OCI-M1 (cell line): ENCODE measurements at places on chromosomes 11 and 22.

DNA sequence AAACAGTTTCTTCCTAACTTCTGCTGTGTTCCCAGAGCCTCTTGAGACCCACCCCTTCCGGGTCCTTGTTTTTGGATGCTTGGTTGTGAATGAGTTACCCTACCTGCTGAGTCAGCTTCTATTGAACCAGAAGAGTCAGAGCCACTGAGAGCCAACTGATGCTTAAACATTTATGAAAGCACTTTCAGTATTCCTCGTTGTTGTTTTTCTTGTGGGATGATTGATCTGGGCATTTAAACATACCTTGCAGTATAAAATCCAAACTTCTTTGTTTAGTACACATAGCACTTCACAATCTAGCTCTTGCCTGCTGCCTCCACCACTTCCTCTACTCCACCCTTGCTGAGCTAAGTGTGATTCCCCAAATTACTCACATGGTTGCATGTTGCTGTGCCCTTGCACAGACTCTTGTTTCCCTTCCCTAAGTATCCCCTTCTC is 5.5 kb downstream of the PRSS23 start:
- peak; percentile 83 for DNase-seq

- DNase-seq: no peak
Measured at GRCh38 chr11:47564933-47565339, 463 bp upstream of the PTPMT1 start.

DNA sequence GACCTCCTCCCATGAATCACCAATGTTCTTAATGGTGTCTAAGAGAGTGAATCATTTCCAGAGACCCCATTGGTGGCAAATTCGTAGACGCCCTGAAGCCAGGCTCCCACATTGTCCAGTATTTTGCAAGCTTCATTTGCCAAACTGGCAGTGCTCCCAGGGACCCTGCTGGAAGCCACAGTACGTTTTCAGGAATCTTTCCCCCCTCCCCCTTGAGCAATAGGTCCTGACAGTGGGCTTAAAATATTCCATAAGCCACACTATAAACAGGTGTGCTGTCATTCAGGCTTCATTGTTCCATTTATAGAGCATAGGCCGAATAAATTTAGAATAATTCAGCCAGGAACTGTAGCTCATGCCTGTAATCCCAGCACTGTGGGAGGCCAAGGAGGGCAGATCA is 125.3 kb downstream of the MORC2 start:
- DNase-seq: no peak

DNA sequence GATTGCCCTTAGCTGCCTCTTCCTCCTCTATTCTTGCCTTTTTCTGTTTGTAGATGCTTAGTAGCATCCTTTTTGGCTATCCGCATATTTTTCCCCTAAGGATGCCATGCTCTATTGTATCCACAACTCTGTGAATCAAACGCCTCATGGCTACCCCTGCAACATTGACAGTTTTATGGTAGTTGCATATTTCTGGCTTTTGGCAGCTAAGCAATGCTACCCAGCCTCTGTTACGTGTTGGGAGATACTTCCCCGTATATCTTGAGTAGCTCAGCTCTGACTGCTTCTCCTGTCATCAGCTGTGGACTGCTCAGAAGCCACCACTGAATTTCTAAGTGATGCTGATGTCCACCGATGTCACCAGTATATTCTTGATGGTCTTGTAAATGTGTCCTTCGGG is 15.1 kb upstream of the SLC3A2 start:
- no peak for DNase-seq

- no peak for DNase-seq
Measured at GRCh38 chr11:95102733-95103132, 13.1 kb downstream of the ENDOD1 start.

DNA sequence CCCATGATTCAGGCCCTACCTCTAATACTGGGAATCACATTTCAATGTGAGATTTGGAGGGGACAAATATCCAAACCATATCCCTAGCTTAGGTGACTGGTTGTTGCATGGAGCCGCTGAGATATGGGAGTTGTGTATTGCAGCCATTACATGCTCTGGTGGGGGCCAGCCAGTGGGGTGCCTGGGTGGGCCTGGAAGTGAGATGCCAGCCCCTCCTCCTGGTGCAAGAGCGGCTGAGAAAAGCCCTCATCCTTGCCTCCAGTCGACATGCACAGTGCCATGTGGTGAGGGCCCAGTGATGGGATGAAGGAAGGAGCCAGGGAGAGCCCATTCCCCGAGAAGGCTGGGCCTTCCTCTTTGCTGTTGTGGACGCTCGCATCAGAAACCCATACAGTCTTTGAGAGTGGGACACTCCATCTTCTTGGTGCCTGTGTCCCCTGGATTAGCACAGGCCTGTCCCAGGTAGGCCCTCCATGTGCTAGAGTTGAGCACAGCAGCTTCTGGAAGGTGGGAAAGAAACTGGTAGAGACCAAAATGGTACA is 1043.0 kb downstream of the TBC1D22A start:
- no peak for DNase-seq

DNA sequence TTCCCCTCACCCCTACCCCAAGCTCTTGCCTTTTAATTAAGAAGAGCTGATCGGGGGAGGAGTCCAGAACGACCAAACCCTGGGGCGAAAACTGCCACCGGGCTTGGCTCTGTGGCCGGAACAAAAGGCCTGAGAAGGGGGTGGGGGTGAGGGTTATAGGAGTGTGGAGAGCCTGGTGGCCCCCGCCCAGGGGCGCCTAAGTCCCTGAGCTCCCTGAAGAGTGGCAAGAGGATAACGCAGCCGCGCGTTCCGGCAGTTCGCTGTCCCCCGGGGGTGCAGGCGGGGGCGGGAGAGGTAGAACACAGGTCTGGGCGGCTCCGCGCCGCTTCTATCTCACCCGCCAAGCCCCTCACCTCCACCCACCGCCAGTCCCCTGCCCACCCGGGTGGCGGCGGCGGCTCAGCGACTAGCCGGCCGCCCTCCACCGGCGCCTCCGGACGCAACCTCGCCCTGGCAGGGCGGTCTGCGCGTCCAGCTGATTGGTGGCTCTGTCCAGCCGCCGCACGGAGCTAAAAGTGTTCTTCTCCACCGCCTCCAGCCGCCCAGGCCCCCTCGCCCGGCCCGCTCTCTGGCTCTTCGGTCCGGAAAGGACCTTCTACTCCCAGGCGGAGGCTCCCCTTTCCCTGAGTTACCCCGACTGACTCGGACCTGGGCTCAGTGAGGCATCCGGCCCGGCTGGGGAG is 18.7 kb upstream of the BDNF start:
- no peak for DNase-seq

DNA sequence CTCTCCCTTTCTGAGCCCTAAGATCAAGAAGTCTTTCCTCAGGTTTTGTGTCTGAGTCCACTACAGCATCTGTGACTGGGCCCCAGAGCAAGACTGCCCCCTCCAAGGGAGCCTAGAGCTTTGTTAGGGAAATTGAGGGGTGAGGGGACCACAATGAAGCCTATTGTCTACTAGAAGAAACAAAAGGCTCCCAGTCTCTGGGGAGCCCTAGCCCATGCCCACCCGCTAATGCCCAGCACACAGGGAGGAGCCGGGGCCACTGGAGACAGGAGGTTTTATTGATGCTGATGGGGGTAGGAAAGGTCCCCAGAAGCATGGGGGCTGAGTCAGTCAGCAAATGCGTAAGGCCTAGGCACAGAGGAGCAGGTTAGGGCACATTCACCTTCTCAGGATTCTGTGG is 14.0 kb downstream of the RHOG start:
- no peak for DNase-seq

DNA sequence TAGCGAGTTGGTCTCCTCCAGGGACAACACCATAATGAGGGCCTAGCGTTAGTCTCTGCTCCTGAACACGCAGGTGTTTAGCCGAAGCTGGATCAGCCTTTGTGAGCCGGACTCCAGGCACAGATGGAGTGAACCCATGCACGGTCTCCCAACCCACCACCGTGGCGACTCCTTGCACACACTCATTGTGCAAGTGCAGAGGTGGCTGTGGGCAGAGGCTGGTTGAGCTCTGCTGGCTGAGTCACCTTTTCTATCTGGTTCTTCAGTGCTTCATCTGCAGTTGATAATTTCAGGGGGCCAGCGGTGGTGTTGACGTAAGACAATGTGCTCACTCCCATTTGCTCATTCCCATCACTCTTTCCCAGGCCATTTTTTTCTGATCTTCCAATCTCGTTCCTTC is 72.1 kb upstream of the SLC22A12 start:
- DNase-seq: no peak

GRCh38 chr11:783581-784015 is 6.3 kb downstream of the CEND1 start:
- DNase-seq: peak; percentile 70

DNA sequence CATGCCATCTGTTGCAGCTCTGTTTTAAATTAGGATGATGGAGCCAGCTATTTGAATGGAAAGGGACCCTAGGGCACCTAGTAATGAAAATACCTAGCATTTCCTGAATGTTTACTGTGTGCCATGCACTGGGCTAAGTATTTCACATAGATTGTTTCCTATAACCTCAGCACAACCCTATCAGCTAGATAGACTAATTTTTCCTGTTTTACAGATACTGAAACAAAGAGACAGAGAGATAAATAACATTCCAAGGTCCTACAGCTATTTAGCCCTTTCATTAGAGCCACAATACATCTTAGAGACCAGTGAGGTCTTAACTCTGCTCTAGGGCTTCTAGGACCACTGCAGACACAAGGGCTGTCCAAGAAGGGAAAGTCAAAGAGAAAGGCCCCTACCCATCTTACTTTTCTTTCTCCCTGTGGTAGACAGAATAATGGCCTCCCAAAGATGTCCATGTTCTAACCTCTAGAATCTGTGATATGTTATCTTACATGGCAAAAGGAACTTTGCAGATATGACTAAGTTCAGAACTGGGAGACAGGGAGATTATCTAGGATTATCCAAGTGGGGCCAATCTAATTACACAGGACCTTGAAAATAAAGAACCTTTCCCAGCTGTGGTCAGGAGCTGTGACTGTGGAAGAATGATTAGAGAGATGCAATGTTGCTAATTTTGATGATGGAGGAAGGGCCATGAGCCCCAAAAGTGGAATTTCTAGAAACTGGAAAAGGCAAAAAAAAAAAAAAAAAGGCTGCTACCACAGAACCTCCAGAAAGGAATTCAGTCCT is 157.0 kb downstream of the CCDC34 start:
- DNase-seq: peak; percentile 24

GRCh38 chr11:46356924-46357482 is 9.7 kb downstream of the DGKZ start:
- DNase-seq: peak; percentile 18

GRCh38 chr11:122304973-122305372 is 189.0 kb upstream of the BLID start:
- no peak for DNase-seq
